ENCODE measurements at places on chromosomes 12 and 14.
A peak's percentile ranks its signal among the peaks of the same experiment; 100 is the strongest.

DNA sequence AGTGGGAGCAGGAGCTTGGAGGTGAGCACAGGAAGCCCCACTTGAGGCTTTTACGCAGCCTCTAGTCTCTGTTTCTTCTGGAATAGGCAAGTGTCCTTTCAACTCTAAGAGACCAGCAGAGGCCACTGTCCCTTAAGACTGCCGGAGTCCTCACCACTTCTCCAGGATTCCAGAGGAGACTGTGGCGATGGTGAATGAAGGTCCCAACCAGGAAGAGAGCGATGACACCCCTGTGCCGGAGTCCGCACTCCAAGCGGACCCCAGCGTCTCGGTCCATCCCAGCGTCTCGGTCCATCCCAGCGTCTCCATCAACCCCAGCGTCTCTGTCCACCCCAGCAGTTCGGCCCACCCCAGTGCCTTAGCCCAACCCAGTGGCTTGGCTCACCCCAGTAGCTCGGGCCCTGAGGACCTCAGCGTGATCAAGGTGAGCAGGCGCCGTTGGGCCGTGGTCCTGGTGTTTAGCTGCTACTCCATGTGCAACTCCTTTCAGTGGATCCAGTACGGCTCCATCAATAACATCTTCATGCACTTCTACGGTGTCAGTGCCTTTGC lies 442 bp downstream of the FLVCR2 start:
- DNase-seq: no peak

DNA sequence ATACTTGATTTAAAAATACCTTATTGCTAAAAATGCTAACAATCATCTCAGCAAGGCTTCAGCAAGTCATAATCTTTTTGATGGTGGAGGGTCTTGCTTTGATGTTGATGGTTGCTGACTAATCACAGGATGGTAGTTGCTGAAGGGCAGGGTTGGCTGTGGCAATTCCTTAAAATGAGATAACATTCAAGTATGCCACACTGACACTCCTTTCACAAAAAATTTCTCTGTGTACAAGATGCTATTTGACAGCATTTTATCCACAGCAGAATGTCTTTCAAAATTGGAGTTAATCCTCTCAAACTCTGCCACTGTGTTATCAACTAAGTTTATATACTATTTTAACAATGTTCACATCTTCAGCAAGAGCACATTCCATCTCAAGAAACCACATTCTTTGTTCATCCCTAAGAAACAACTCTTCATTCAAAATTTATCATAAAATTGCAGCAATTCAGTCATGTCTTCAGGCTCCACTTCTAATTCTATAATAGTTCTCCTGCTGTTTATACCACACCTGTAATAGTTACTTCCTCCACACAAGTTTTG lies 16.1 kb downstream of the SCAF11 start:
- DNase-seq: peak; percentile 72

- no peak for DNase-seq
These were observed 165.5 kb upstream of the DIO3 start for GRCh38 chr14:101395779-101396178.

DNA sequence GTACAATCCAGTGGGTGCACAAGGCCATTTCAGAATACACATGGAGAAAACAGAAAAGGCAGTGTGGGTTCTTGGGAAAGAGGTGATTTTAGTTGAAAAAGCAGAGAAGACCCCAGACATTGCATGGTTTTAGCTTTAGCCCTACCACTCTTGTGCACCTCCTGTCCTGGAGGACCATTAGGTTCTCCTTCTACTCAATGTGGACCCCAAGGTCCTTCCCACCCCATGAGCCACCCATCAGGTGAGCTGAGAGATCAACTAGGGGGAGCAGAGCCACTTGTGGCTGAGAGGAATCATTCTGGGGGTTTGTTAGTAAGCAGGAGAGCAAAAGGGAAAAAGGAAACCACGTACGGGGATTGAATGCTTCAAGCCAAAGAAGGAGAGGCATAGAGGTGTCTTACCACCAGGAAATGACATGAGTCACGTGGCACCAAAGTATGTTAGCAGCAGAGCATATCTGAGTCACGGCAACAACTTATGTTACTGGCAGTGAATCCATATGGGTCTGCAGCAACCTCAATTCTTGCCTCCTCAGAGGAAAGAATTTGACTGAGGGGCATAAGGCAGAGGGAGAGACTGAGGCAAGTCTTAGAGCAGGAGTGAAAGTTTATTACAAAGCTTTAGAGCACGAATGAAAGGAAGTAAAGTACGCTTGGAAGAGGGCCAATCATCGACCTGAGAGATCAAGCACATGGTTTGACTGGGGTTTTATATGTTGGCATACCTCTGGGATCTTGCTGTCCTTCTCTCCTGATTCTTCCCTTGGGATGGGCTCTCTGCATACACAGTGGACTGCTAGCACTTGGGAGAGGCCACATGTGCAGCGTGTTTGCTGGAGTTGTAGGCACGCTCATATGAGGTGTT lies 73.9 kb downstream of the HSD17B6 start:
- no peak for DNase-seq

GRCh38 chr12:95882080-95882479 lies 23.3 kb downstream of the SNRPF start:
- DNase-seq: no peak

DNA sequence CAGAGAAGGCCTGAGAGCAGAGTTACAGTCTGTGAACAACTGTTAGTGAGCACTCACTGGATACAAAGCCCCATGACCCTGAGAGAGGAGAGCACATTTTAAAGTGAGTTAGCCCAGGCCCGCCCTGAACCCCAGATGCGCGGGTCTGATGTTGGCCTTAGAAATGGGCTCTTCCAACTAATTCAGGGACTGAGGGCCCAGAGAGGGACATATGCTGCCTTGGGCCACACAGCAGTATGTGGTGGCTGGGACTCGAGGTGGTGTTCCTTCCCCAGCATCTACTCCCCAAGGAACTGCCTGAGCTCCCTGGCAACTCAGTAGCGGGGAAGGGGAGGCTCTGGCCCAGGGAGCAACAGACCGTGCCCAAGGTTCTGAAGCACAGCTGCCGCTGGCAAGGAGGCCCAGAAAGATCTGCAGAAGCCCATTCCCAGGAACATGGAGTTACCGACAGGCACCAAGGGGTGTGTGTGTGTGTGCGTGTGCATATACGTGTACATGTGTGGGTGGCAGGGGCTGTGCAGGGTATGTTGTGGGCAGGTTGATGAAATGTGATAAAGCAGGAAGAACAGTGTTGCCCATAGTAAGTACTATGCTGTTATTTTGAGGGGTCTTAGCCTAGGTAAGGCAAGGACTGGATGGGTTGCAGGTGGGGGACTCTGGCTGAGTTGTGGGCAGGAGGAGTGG lies 40.5 kb downstream of the KRT80 start:
- no peak for DNase-seq

DNA sequence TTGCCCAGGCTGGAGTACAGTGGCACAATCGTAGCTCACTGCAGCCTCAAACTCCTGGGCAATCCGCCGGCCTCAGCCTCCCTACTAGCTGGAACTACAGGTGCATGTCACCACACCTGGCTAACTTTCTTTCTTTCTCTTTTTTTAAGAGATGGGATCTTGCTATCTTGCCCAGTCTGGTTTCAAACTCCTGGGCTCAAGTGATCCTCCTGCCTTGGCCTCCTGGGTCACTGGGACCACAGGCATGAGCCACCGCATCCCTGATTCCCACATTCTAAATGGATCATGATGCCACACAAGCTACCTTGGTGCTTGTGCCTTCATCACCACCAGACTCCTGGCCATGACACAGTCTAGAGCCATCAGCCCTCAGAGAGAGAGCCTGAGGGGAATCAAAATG lies 43.8 kb downstream of the PRKAB1 start:
- no peak for DNase-seq

DNA sequence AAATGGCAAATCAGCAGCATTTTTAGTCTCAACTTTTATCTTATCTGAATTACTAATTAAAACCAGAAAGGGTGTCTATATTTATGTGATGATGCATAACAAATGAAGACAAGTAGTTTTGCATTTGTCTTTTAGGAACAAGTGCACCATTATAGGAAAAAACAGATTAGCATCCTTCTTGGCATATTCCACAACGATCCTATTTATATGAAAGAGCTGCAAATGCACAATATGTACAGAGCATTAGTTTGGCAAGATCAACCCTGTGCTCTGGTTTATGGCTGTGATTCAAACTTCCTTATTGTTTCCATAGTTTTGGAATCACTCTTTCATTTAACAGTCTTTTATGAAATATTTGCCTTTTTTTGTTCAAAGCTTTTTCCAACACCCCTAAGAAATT lies 486.8 kb downstream of the KCNH5 start:
- no peak for DNase-seq

DNA sequence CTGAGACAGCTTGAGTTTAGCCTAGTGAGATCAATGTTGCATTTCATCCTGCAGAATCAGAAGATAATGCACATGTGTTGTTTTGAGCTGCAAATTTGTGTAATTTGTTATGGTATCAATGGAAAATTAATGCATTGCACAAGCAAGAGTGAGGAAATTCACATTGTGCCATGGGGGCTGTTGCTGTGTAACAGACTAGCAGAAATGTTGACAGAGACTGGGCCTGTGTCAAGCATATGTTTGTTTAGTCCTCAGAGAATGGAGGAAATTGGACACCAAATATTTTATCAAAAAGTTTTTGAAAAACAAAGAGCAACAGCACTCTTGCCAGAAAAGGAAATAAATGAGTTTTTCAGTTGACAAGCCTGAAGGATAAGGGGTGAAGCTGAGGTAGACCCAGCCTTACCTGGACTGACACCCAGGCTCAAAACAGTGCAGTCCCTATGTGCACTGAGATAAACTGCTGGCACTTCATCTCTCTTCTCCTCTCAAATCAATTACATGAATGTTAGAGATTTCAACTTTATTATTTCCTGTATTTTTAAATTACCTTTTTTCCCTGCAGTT lies 1150.0 kb downstream of the FSCB start:
- DNase-seq: no peak

- DNase-seq: no peak
These were observed 198.4 kb downstream of the PPM1H start for GRCh38 chr12:62736596-62736995.

- DNase-seq: no peak
These were observed 29.0 kb upstream of the MAX start for GRCh38 chr14:65131301-65131701.

- no peak for DNase-seq
These were observed 506.0 kb upstream of the TMEM132C start for GRCh38 chr12:127760996-127761395.

DNA sequence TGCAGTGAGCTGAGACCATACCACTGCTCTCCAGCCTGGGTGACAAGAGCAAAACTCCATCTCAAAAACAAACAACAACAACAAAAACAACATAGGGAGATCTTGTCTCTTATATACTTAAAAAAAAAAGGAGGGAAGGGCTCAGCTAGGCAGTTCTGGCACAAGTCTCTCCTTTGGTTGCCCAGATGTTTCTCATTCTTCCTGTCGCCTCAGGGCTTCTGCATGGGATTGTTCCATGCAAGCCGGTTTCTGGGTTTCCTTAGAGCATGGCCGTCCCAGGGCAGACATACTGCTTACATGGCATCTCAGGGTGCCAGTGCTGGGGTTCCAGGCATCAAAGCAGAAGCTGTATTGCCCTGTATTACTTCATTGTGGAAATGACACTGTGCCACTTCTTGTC lies 5.2 kb upstream of the SLC8B1 start:
- no peak for DNase-seq

DNA sequence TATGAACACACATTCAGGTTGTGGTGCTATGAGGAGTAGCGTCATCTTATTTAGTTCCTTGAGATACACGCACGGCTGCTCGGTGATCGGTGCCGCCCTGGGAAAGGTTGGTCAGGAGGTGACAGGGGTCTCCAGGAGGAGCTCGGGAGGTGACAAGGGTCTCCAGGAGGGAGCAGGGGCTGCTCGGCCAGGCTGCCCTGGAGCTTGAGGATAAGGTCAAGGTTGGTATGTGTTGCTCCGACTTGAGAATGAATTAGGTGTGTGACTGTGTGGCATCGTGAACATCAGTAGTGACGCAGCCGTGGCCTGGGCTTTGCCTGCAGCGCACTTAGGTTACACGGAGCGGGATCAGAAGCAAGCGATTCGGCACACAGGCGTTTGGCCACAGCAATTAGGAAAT lies 36.2 kb downstream of the CCDC92 start:
- DNase-seq: no peak

DNA sequence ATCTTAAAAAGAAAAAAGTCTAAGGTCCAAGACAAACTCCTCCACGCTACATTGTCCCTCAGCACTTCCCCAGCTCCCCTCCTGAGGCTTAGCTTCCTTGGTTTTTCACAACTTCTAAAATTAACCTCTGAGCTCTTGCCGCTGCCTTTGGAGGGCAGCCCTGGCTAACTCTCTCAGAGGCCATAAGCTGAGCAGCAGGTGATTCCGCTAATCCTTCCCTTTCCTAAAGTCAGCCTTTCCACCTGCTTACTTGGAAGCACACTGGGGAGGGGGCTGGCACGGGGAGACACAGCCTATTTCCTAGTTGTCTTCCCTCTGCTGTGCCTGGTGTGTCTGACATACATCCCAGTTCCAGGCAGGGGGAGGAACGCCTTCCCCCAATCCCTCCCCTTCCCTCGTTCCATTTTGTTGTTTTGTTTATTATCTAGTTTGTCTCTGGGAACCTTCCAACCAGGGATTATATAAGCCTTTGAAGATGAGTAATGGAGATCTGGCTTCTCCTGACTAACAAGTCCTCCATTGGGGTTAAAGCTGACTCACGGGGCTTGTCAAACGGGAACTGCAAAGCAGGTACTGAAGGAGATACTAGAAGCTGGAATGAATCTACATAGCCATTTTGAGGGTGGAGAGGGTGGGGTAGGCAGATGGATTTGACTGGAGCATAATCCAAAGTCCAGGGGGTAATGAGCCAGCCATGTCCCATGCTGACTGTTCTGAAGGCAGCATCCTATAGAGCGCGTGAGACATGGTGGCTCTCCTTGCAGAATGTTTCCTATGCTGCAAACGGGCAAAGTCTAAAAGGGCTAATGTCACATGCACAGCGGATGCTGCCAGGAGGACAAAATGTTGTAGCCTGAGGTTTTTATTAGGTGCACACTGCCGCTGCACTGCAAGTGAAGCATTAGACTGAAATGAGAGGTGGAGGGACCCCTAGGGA lies 230.8 kb downstream of the FOXN3 start:
- peak; percentile 38 for DNase-seq

DNA sequence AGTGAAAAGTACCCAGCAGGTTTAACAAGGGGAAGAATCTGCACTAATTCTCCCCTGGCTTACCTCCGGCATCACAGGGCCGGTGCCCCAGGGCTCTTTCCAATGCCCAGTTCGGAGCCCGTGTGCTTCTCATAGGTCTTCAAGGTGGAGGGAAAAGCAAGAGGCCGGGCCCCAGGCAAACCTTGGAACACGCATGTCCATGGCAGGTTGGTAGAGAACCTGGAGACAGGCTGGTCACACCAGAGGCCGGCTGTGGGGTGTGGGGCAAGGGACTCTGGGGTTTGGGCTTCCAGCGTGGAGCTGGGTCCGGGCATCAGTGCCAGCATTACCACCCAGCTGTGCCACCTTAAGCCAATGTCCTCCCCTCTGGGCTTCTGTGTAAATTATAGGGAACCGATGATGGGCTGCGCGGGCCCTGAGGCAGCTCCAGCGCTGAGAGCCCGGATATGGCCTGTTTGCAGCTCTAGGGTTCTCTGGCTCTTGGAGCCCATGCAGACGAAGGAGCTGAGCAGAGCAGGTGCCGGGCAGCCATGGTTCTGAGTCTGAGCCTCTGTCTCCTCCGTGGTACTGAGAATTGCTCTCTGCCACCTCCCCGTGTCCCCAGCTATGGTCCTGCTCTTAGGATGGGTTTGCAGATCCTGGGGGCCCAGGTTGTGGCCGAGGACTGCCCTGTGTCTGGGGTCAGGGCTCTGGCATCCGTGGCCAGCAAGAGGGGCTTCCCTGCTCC lies 197.0 kb upstream of the C14orf180 start:
- peak; percentile 19 for DNase-seq

- DNase-seq: peak; percentile 51
These were observed 19.8 kb downstream of the ZBTB42 start for GRCh38 chr14:104820669-104821228.

All from Caco-2 (cell line).